ENCODE measurements at places on chromosomes 12 and 14. TPM values are rescaled to one million over a fixed set of nuclear protein-coding genes. Genes with fewer than 3 reads are reported as not detected.

DNA sequence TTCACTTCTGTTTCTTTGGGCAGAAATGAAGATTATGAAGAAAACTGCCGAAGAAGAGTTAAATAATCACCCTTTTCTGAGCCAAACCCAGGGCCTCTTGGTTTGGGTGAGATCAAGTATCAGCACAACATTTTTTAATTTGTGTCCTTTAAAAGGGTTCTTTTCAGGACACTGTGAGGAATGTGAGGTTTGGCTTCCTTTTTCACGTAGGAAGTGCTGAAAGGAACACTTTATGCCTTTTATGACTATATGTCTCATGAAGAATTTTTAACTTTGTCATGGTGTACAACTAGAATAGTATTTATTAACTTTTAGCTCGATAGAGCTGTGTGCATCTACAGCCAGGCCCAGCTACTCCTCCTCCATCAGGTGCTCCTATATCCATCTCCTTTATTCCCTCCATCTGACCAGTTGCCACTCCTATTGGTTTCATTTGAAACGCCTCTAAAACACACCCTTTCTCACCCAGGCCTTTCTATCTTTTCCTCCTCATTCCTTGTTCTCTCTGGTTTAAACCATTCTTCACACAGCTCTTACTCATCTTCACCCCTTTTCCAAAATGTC is 103.6 kb upstream of the LRIG3 start:
- DNase-seq, result no peak

- no peak for DNase-seq
Measured at GRCh38 chr12:106924268-106924861, 31.3 kb upstream of the TMEM263 start.

- no peak for DNase-seq
Measured at GRCh38 chr12:56084958-56085543, 5.1 kb downstream of the ERBB3 start.

GRCh38 chr12:18165422-18165871 is 75.5 kb upstream of the RERGL start:
- no peak for DNase-seq

DNA sequence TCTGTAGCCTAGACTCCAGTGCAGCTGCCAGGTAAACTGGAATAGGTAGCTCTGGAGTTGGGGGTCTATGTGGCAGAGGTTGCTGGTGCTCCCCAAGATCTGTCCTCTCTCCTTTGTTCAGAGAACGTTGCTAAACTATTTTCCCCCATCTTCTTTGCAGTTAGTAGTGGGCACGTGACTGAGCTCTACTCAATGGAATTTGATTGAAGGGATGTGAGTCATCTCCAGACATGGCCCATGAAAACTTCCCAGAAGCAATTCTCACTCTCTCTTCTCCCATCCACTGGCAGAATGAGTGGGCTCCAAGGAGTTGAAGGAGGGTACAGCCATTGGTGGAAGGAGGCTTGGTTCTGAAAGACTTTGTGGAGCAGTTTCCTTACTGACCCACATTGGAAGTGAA is 44.0 kb downstream of the PAH start:
- no peak for DNase-seq

GRCh38 chr12:106446419-106447092 is 89.0 kb downstream of the POLR3B start:
- no peak for DNase-seq

GRCh38 chr14:30362369-30363218 is 196.4 kb upstream of the G2E3 start:
- no peak for DNase-seq

GRCh38 chr14:91350813-91351511 is 66.7 kb downstream of the CCDC88C start:
- DNase-seq, result no peak

- no peak for DNase-seq
Measured at GRCh38 chr14:24084440-24084839, 9.7 kb upstream of the PCK2 start.

DNA sequence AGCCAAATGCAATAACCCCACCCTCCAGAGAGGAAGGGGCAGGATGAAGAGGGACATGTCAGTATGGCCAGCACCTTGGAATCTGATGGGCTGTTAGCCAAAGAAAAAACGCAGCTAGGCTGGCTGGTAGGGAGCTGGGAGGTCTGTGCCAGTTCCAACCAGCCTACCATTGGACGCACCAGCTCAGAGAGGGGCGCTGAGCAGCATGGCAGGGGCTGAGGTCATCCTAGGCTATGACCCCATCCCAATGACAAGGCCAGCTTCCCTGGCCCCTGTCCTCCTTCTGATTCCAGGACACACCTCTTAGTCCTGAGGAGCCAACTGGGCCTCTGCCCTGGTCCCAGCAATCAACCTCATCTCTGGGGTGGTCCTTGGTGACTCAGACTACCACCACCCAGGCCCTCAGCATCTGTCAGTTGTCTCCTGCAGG is 12.2 kb downstream of the ACTN1 start:
- DNase-seq, result no peak

DNA sequence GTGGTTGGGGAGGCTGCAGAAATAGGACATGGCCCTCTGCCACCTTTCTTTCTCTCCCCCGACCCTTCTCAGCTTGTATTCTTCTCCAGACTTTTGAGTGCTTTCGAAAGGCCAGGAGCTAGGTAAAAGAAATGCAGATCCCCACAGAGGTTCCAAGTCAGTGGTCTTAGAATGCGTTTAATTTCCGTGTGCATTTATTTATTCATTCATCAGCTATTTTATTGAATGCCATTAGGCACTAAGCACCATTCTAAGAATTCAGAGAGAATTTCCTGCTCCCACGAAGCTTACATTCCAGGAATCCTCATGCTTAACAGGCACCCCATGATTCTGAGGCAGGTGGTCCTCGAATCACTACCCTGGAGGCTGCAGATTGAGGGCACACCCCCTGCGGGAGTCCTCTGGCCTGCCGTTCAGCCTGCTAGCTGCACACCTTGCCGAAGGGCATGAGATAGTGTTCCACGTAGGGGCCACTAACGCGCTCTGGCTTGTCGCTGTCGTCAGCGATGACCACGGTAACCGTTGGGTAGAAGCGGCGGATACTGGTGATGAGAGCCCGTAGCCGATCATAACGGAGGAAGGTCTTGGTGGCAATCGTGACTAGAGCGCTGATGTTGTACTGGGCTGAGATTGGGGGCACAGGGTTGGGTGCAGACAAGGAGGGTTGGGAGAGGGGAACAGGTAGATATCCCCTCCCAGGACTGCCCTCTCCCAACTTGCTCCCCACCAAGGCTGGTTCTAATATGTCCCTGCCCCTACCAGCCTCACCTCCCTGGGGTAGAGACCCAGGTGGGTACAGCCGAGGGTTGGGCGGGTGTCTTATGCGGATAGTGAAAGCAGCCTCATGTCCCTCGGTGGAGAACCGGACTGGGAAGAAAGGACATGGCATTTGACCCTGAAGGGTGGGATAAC is 4.5 kb downstream of the B4GALNT1 start:
- DNase-seq, result no peak

- no peak for DNase-seq
Measured at GRCh38 chr14:88064841-88065240, 59.9 kb downstream of the GPR65 start.

- no peak for DNase-seq
Measured at GRCh38 chr14:64937821-64938193, 4.7 kb downstream of the GPX2 start.

DNA sequence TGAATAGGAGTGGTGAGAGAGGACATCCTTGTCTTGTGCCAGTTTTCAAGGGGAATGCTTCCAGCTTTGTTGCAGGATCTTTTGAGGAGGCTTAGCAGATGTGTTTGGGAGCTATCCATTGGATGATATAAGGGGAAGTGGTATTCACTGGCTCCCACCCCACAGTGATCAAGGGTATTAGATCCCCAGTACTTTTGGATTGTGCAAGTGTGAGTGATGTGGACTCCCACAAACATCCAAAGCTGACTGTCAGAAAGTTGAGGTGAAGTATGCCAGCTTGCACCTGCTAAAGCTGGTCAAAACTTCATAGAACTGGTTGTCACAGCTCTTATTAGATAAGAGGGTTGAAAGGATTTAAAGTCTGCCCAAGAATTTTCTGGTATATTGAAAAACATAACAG is 110.1 kb upstream of the BTG1 start:
- no peak for DNase-seq

DNA sequence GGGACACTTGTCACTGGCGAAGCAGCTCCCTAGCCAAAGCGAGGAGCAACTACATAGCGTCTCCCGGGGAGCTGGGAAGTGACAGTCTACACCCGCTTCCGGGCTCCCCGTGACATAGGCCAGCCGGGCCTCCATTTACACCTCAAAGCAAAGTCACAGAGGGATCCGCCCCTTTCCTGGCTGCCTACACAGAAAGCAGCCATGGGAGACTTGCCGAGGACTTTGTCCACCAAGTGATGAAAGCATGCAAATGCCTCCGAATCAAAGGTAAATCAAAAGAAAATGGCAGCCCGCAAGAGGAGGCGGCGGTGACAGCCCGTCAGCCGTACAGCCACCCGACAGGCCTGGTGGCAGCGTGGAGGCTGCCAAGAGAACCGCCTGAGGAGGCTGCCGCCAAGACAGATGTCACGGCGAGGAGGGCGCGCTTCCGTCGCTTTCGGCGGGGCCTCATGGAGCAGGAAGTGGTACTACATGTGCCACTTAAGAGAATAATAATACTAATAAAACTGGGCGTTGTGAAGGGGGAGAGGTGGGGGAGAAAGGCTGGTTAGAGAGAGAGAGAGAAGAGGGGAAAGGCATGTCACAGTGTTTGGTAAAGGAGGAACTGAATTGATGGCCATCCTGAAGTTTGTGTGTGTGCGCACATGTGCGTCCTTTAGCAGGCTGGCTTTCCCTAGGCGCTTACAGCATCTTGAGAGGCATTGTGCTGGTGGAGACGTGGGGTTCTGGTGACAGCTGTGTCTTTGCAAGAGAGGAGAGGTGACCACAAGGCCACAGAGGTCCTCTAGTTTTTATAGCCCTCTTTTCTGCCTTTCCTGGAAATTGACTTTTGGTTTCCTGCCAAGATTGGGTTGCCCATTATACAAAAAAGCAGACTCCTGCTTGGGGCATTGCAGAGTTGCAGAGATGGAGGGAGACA is 661.7 kb downstream of the VRK1 start:
- DNase-seq, result no peak

- DNase-seq, result no peak
Measured at GRCh38 chr12:49667325-49668090, 39.7 kb downstream of the FMNL3 start.

DNA sequence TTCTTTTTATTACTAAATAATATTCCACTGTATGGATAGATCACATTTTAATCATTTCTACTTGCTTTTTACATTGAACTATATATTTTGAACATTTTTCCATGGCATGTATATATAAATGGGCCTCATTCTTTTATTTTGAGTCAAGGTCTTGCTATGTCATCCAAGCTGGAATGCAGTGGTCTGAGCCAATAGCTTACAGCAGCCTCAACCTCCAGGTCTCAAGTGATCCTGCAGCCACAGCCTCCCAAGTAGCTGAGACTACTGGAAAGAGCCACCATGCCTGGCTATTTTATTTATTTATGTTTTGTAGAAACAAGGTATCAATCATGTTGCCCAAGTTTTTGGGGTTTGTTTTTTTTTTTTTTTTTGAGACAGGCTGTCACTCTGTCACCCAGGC is 7.6 kb downstream of the FCF1 start:
- DNase-seq, result no peak

The DPY19L2 gene
- 31.2 TPM for total RNA-seq

The SLC7A7 gene
- 5.1 TPM for total RNA-seq

The LUM gene
- 160 TPM for total RNA-seq

The ACSS3 gene
- total RNA-seq, result 39.1 TPM

The NPFF gene
- total RNA-seq, result not detected

The GALNT6 gene
- total RNA-seq, result 9.0 TPM

The P2RX7 gene
- total RNA-seq, result 6.9 TPM

All from ovary (tissue), 10 donors.